ENCODE measurements at places on chromosomes 7 and 10.

GRCh38 chr7:135716677-135717238 lies 11.2 kb downstream of the SLC13A4 start:
- no peak for DNase-seq

DNA sequence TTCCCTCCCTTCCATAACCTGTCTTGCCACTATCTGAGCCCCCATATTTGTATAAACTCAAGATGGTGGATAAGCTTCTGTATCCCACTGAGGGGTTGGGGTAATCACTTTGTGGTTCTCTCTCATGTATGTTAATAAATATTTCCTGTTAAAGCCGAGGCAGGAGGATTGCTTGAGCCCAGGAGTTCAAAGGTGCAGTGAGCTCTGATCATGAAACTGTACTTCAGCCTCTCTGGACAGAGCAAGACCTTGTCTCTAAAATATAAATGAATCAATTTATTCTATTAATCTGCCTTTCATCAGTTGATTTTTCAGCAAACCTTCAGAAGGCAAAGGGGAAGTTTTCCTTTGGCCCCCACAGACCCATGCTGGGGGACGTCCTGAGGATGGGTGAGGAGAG lies 1.8 kb upstream of the RARRES2 start:
- DNase-seq = no peak

DNA sequence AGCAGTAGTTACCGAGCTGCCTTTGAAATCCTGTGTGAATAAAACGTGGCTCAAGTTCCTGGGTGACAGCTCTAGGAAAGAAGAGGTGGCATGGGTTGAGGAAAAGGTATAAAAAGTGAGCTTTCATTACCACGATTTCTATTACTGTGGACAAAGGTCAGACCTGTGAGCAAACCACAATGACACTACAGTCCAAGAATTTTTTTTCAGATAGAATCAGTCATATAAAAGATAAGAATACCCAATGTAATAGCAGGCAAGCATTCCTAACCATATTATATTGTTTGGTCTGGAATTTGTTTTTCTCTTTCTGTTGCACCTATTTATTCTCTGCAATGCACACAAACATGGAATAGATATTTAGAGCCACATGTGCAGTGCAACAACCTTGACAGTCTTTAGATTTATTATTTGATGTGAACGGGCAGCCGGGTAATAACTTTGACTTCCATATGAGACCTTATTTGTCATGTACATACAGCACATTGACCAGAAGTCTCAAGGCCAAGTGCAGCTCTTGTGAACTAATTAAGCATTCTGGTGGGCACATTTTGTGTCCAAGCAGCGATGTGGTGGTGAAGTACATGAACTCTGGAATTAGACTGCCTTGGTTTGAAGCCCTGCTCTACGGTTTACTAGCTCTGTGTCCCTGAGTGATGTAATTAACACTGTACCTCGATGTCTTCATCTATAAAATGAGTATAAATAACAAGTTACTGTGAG lies 156.8 kb downstream of the NRCAM start:
- DNase-seq = no peak

DNA sequence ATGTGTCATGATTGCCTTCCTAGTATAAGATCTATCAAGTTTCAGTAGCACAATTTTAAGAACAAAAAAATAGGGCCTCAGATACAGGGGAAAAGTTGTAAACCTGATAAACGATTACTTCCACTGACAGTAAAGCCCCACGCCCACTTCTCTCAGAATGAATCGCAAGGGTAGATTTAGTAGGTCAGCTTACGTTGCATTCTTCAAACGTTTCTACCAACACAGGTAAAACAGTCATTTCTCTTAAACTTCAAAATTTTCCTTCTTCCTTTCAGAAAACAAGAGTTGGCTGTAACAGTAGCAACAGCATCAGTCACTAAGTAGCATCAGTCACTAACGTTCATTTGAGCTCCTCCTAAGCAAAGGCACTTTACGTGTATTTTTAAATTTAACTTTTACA lies 221.5 kb downstream of the ADAM12 start:
- no peak for DNase-seq

- DNase-seq = no peak
Observed at GRCh38 chr7:83072576-83073517, 89.8 kb downstream of the PCLO start.

- DNase-seq = no peak
Observed at GRCh38 chr7:91995391-91996105, 54.9 kb downstream of the AKAP9 start.

- no peak for DNase-seq
Observed at GRCh38 chr7:40371806-40372440, 237.1 kb downstream of the SUGCT start.

Data from stimulated activated CD4-positive, alpha-beta T cell treated with anti-CD3 and anti-CD28 coated beads, Interleukin-4, amount 100 ng/mL, for 4 hours (primary cell).